Ammon's horn (tissue), 1 donor: ENCODE measurements at places on chromosomes 6 and 20.

- no peak for DNase-seq
Observed at GRCh38 chr6:67593247-67593646, 1041.8 kb upstream of the ADGRB3 start.

DNA sequence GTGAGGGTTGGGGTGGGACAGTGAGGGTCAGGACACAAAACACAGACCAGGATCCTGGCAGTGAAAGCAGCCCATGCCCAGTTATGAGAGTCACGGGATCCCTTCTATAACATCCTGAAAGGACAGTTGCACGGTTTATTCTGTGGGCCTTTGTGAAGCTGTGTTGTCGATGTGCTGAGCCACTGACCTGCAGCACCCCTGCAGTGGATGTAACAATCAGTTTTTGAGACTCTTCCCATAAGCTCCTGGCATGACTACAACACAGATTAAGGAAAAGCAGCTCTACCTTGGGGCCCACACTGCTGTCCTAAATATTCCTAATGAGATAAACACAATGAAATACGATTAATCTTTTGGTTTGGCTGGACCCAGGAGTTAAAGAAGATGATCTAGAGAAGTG, 3.7 kb downstream of the PYGB start:
- DNase-seq: peak; percentile 38

DNA sequence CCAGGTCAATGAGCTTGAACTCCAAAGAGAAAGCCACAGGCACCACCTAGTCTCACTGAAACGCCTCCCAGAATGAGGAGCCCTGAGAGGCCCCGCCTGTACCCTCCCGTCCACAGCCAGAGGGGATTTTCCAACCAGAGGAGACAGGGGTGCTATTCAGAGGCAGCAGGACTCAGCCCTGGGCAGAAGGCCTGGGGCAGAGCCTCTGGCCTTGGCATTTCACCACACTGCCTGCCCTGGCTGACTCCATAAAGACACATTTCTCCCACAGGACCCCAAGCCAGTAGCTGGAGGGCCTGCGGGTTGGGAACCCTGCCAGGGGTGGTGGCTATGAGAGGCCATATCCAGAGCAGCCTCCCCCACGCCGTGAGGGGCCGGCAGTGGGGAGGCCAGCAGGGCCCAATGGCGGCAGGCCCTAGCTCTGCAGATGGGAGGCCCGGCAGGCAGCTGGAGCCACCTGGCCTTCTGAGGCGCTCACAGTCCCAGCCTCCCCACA, 159.3 kb downstream of the PREX1 start:
- DNase-seq: peak; percentile 82

DNA sequence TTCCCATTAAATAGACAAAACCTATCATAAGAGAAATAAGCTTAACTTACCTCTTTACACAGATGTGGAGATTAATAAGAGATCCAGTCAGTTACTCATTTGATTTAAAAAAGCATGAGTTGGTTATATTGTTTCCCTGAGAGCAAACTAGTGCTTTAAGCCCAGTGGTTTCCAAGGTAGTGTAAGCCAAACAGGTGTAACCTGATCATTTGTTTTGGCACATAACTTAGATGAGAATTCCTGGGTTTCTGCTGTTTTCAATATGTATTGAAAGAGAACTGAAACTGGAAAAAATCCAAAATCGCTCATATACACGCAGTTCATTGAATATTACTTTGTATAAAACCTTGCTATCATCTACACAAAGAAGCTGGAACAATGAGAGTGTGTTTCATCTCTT, 30.5 kb upstream of the SMIM8 start:
- DNase-seq: no peak

GRCh38 chr6:149881066-149881766, 16.7 kb downstream of the RAET1E start:
- DNase-seq: no peak
